Posterior cingulate gyrus (tissue), 11 donors: ENCODE measurements at places on chromosomes 11 and 22.

GRCh38 chr11:115202900-115203552, 301.2 kb downstream of the CADM1 start:
- no peak for DNase-seq

DNA sequence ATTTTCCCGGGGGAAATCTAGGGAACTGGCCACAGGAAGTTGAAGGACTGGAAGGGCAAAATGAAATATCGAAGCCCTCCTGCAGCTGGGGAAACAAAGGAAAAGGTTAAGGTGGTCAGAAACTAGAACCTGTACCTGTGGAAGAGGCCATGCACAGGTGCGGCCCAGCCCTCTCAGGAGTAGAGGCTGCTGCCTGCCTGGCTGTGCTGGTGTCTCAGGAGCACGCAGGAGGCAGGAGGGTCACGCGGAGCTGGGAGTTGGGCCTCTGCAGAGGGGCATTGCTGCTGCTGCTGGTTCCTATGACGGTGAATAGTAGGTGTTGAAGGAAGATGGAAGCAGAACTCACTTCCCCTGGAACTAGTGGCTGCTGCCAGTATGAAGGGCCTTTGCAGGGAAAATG, 425.7 kb downstream of the NTM start:
- no peak for DNase-seq

- no peak for DNase-seq
Measured at GRCh38 chr11:13042873-13043342, 33.8 kb downstream of the RASSF10 start.

GRCh38 chr11:68141246-68142027, 20.2 kb upstream of the CHKA start:
- no peak for DNase-seq

DNA sequence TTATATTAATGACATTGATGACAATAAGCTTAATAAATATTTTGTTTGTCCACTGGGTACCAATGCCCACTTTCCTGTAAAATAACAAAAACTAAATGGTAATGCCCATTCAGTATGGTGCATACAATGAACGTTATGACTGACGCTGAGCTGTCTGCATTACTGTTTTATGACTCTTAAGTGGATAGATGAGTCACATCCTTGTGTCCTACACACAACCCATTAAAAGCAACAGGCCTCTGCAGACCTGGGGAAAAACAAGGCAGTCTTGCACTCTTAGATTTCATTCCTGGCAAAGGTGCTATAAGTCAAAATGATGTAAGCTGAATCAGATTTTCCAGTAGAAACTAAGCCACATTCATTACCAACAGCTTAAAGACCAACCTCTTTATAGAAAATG, 176.3 kb upstream of the TMEM45B start:
- DNase-seq: no peak

GRCh38 chr11:120392793-120393192, 56.6 kb downstream of the ARHGEF12 start:
- no peak for DNase-seq

- DNase-seq: no peak
Measured at GRCh38 chr11:88656283-88656682, 318.7 kb upstream of the CTSC start.

GRCh38 chr11:91871791-91872190, 352.8 kb upstream of the FAT3 start:
- no peak for DNase-seq

DNA sequence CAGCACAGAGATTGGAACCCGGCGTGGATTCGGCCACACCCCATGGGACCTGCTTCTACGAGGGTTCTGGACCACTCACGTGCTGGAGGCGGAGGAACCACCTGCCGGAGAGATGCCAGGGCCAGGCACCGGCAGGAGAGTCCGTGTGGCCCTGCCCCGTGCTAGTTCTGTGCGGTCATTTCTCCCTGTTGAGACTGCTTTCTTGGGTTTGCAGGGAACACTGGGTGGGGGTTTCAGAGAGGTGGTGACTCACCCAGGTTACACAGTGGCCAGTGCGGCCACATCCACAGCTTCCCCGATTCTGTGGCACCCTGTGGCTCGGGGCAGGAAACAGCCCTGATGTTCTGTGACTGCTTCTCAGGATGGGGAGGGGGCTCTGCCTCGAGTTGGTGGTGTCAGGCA, 3.6 kb upstream of the PHLDA2 start:
- no peak for DNase-seq

GRCh38 chr22:24146791-24147353, 34.4 kb upstream of the SUSD2 start:
- no peak for DNase-seq

DNA sequence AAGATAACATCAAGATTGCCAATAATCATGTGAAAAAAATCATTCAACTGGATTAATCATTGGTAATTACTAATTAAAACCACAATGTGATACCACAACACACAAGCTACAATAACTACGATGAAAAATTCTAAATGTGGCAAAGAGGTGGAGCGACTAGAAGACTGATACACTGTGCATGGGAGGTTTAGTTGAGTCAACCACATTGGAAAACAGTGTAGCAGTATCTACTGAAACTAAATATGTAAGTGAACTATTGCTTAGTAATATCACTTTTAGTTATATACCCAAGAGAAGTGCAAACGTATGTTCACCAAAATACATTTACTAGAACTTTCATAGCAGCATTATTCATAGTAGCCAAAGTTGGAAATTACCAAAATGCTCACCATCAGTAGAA, 359.9 kb downstream of the ETS1 start:
- no peak for DNase-seq

DNA sequence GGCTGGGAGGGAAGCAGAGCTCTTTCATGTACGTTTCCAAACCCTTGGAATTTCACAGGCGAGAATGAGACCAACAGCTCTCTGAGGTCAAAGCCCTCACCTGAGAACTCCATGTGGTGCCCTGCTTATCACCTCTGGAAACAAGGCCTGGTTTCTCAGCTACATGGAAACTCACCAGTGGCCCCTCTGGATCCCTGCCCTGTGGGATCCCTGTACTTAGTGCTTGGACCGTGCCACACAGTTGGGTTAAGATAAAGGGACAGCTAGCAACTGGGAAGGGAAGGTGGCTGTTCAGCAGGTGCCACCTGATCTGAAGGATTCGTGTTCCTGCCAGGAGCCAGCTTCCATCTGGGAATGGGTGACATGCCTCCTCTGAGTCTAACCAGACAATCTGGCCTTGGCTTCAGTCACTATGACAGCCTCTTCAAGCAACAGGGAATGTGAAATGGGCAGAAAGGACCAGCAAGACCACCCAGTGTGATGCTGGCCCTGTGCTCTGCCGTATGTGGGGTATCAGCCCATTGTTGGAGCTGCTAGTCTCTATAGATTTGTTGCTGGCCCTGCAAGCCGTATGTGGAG, 54.3 kb upstream of the BID start:
- DNase-seq: no peak

- DNase-seq: no peak
Measured at GRCh38 chr22:28116219-28116673, 197.2 kb upstream of the PITPNB start.

DNA sequence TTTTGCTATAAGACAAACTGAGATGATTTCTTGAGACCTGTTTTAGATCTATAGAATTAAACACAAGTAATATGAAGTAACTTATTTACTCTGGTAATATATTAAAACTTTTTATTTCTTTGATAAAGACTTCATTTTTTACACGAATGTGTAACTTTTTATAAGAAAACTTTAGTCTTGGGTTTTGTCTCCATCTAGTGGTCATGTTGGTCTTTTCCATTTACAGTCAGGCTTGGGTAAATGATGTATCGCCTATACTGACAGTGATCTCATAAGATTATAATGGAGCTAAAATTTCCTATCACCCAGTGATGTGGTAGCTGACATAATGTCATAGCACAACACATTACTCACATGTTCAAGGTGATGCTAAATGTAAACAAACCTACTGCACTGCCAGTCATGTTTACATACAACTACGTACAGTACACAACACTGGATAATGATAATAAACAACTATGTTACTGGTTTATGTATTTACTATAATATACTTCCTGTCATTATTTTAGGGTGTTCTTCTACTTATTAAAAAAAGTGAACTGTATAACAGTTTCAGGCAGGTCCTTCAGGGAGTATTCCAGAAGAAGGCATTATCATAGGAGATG, 7.5 kb upstream of the C11orf97 start:
- DNase-seq: no peak

GRCh38 chr11:31780078-31780477, 31.0 kb downstream of the PAX6 start:
- DNase-seq: no peak

- DNase-seq: peak; percentile 29
Measured at GRCh38 chr22:35465109-35465701, 65.3 kb downstream of the MCM5 start.

GRCh38 chr11:79374727-79375126, 66.1 kb downstream of the TENM4 start:
- no peak for DNase-seq

DNA sequence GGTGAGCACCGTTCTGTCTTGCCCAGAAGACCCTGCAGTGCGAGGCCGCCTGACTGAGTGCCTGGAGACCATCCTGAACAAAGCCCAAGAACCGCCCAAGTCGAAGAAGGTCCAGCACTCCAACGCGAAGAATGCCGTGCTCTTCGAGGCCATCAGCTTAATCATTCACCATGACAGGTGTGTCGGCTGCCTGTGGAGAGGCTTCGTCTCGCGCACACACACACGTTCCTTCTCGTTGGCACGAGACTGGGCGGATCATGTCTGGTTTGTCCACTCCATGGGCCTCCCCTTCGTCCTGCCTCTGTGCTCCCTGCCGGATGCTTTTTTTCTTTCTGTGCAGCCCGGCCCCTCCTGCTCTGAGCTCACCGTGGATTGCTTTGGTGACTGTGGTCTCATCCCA, 51.1 kb downstream of the MUC6 start:
- no peak for DNase-seq

- DNase-seq: peak; percentile 62
Measured at GRCh38 chr22:46502440-46503175, 34.8 kb downstream of the CELSR1 start.

DNA sequence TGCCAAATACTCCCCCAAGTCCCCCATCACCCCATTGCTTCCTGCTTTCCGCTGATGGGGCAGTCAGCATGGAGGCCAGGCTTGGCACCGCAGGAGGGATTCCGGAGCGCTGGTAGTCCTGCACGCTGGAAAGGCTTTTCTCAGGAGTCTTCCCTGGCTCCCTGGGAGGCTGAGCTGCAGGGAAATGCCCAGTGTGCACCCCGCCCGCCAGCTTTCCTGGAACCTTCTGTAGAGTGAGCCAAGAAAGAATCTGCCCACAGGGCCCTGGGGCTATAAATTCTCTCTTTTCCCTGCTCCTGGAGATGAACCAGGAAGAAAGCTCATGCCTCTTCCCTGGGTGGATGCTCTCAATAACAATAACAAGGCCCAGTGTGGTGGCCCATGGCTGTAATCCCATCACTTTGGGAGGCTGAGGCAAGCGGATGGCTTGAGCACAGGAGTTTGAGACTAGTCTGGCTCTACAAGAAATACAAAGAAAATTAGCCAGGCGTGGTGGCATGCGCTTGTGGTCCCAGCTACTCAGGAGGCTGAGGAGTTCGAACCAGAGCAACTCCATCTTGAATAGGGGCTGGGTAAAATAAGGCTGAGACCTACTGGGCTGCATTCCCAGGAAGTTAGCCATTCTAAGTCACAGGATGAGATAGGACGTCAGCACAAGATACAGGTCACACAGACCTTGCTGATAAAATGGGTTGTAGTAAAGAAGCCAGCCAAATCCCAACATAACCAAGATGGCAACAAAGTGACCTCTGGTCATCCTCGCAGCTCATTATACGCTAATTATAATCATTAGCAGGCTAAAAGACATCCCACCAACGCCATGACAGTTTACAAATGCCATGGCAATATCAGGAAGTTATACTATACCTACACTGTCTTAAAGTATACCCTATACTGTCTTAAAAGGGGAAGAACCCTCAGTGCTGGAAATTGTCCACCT, 46.4 kb upstream of the FTH1 start:
- DNase-seq: peak; percentile 67

- DNase-seq: no peak
Measured at GRCh38 chr11:88307749-88308425, 29.6 kb downstream of the CTSC start.

GRCh38 chr11:78395597-78395996, 22.0 kb downstream of the GAB2 start:
- DNase-seq: no peak
